ENCODE measurements at places on chromosomes 7 and 10.

DNA sequence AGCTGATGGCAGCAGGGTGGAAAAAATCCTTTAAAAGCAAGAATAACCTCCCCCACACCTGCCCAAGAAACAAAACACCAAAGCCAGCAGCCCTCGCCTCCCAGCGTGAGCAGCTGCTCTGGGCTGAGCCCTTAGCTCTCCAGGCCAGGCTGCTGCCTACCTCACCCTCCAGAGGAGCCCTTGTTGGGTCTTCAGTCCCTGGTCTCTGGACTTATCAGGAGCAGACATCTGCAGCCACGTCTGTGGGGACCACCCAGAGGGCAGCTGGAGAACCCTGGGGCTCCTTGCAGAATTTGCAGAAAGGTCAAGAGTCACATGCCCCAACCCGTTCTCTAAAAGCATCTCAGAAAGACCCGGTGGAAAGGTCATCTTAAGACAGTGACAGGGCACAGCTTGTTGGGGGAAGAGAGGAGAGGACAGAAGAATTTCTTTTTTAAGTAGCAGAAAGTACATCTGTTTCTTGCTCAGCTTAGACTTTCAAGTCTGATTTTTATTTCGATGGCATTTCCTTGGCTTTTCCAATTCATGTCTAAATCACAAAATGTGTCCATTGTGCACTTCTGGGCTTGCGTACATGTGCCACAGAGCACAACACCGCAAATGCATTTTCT lies 425.7 kb upstream of the NFE2L3 start:
- DNase-seq: no peak

DNA sequence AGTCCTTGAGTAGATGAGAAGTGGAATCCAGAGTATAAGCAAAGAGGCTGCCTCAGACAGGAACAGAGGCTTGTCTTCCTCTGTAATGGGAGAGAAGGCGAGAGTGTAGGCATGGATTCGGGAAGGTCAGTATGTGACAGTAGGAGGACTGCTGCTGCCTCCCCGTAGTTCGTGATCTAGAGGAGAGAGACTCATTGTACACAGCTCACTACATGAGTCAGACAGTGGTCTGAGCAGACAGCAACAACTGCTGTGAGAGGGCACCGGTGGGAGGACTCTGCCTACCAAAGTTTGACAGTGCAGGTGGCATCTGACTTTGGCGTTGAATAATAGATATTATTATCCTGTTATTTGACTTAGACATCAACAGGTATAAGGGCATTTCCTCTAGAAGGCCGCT lies 319.4 kb downstream of the NRG3 start:
- DNase-seq: no peak

DNA sequence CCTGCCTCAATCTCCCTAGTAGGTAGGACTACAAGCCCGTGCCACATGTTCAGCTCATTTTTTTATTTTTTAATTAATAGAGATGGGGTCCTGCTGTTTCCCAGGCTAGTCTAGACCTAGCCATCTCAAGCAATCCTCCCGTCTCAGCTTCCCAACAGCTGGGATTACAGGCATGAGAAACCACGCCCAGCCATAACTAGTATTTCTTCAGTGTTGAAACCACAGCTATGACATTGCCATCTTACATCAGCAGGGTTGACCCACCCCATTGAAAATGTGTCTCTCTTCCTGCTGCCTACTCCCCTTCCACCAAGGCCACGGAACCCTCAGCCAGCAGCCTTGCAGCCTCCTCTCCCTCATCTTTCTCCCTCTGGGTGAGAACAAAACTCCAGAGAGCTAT lies 62.1 kb upstream of the ZNF746 start:
- DNase-seq: no peak

DNA sequence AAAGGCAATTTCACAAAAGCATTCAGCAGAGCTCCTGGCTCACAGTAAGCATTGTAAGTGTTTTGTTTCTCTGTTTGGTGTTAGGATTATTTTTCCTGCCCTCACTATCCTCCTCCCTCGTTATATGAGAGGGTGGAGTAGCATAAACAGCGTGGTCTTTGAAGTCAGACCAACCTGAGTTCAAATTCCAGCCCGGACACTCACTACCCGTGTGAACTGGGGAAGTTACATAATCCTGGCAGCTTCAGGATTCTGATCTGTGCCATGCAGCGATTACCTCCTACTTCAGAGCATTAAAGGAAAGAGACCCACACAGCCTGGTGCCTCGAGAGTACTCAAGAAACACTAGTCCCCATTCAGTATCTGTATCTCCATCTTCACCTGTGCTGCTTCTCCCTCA lies 386.5 kb downstream of the INHBA start:
- DNase-seq: no peak

DNA sequence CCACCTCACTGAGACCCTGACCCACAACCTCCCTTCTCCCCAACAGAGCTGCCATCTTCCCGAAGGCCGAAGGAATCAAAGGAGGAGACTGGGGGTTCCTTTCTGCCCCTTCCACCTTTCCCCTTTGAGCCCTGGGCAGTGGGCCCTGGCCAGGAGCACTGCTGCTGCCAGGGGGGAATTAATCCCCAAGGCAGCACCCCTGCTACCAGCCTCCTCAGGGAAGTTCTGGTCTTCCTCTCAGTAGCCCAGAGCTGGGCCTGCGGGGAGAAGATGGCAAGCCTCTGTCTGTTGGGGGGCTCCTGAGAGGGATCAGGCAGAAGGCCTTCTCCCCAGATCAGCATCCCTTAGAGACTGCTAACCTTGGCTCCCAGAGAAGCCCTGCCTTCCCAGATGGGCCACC lies 25.5 kb downstream of the DPCD start:
- DNase-seq: no peak

DNA sequence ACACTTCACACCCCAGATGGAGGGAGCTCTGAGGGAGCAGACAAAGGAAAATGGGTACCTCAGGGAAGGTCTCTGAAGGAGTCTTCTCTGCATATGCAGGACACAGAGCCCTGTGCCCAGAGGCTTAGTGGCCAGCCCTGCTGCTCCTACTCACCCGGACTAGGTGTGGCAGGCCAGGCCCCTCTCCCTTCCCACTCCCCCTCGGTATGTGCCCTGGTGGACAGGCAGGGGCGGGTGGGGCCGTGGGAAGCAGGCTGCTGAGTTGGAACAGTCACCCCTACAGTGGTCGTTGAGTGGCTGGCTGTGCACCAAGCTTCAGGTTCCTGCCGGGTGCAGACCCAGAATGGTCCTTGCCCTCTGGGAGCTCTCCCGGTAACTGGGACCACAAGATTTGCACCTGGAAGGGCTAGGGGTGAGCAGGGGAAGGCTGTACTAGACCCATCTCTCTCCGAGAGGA lies 68.6 kb downstream of the ZMIZ1 start:
- no peak for DNase-seq

DNA sequence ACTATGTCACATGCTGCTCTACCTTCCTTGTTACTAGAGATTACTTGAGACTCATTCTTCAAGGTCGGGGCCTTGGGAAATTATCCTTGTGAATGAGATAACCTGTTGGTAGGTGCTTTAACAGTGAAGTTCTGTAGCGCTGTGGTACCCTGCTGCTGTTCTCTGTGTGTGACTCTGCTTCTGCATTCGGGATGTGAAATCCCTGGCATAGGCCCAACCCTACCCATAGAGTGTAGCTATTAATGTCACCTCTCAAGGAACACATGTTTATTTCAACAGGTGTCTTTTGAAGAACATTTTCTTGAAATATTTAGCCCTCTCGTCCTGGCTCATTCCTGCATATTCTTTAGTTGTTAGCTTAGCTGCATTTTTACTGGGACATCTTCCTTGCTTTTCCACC lies 41.8 kb upstream of the TMEM236 start:
- DNase-seq: no peak
